Pons (tissue), 1 donor: ENCODE measurements at places on chromosomes 4 and X.

DNA sequence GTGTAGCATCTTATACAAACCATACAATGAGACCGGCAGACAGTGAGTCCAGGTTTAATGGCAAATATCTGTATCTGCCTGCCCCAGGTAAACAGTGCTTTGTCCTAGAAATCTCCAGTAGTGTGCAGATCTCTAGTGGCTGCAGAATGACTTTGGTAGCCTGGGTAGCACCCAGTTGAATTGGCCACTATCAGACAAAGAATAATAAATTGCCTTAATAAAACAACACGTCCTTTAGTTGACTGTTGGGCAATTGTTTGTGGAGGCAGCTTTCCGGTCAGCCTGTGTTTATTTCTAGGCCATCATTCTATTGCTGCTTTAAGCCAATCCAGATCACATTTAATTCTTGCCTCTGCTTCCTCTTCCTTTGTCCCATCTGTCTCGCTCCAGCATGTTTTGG lies 52.5 kb downstream of the SNX25 start:
- peak; percentile 72 for DNase-seq

DNA sequence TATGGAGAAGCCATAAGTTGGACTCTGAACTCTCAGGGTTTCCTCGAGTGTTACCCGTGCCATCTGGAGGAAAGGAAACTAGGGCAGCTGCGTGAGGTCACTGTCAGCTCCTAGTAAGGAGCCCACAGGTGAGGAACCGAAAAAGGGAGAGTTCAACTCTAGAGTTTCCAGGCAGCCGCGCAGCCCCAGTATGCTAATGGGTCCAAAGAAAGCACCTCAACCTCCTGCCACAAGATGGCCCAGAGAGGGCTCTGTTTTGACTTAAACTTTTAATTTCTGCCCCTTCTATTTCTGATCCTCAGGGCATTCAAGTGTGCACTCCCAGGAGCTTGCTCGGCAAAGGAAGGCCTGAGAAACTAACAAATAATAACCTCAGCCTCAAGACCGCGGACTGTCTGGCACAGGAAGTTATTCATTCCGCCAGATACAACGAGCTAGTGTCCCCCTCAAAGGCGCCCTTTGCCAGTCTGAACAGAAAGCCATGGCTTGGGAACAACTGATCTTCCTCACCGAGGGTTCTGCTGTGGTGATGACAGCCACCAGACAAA lies 13.9 kb downstream of the SCARB2 start:
- peak; percentile 96 for DNase-seq

- DNase-seq: no peak
Observed at GRCh38 chr4:74033739-74034138, 4.8 kb downstream of the CXCL3 start.

GRCh38 chrX:106950381-106950780 lies 30.2 kb downstream of the CLDN2 start:
- peak; percentile 31 for DNase-seq

DNA sequence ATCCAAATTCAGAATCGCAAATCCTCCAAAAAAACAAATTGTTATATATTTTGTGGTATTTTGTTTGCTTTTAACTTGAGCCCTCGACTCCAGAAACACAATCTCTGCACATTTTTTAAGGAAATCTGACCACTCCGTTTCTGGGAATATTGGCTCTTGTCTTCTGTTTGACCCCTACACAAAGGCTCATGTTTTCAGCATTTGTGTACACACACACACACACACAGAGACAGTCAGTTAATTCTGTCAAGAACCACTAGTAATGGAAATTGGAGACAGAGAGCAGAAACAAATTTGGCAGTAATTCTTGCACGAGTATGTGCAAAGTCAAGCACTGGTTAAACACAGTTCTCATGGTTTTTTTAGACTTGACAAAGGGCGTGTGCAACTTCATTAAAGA lies 115.4 kb downstream of the AFAP1 start:
- DNase-seq: no peak

GRCh38 chrX:69163936-69164741 lies 1.1 kb downstream of the PJA1 start:
- DNase-seq: peak; percentile 8

DNA sequence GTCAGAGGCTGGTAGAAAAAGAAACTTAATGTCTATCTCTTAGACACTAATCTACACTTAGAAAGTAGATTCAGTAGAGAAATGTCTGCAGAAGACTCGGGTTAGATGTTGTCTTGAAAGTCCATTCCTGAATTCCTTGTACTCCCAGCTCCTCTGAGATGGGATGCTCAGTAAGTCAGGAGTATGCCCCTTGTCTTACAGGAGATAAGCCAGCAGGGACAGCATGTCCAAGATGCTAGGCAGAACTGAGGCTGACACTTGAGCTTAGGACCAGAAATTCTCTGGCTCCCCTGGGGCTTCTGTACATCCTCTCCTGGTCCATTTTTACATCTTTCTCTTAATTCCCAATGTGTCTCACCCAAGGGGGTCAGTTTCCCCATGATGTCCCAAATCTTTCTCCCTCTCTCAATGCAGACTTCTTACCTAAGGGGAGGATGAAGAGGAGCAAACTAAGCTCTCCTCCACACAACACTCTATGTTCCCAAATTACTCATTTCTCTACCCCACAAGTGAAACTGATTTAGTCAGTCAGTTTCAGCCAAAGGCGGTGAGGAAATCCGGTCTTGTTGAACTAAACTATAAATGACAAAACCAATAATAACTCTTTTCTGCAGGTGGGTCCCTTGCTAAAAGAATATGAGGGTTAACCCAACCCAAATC lies 558.2 kb upstream of the DIPK2B start:
- no peak for DNase-seq

DNA sequence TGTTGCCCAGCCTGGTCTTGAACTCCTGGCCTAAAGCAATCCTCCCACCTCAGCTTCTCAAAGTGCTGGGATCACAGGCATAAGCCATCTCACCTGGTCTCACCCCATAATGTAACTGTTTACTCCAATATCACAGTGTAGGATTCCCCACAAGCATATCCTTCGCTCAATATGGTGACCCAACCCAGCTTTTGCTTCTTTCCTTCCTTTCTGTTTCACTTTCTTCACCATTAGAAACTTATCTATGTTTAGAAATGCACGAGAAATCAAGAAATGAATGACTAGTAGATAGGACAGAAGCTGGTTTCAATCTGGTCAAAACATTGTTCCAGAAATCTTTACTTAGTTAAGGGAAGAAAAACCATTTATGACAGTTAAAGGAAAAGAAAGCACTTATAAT lies 18.9 kb downstream of the TSPAN5 start:
- no peak for DNase-seq

GRCh38 chrX:121052122-121052521 lies 4.7 kb downstream of the GLUD2 start:
- no peak for DNase-seq

DNA sequence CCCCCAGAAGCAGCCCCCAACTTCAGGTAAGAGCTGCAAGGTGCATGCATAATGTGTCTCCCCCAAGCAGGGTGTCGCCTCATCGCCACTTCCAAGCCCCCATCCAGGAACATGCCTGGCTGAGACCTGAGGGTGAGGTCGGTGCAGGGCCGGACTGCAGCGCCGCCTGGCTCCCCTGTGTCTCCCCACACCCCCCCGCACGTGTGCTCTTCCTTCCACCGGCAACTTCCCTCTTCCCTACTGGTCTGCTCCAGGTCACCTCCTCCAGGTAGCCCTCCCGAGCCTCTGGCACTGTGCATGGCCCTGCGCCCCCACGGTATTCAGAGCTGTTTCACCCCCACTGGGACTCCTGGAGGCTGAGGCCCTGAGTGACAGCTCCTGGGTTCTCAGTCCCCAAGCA lies 2.2 kb upstream of the BGN start:
- no peak for DNase-seq
